ENCODE measurements at places on chromosomes 2 and 18.
A peak's percentile ranks its signal among the peaks of the same experiment; 100 is the strongest.

GRCh38 chr2:222423632-222424275 lies 589 bp upstream of the SGPP2 start:
- DNase-seq, result peak; percentile 32

- no peak for DNase-seq
These were observed 1.6 kb upstream of the ATP9B start for GRCh38 chr18:79067611-79068010.

DNA sequence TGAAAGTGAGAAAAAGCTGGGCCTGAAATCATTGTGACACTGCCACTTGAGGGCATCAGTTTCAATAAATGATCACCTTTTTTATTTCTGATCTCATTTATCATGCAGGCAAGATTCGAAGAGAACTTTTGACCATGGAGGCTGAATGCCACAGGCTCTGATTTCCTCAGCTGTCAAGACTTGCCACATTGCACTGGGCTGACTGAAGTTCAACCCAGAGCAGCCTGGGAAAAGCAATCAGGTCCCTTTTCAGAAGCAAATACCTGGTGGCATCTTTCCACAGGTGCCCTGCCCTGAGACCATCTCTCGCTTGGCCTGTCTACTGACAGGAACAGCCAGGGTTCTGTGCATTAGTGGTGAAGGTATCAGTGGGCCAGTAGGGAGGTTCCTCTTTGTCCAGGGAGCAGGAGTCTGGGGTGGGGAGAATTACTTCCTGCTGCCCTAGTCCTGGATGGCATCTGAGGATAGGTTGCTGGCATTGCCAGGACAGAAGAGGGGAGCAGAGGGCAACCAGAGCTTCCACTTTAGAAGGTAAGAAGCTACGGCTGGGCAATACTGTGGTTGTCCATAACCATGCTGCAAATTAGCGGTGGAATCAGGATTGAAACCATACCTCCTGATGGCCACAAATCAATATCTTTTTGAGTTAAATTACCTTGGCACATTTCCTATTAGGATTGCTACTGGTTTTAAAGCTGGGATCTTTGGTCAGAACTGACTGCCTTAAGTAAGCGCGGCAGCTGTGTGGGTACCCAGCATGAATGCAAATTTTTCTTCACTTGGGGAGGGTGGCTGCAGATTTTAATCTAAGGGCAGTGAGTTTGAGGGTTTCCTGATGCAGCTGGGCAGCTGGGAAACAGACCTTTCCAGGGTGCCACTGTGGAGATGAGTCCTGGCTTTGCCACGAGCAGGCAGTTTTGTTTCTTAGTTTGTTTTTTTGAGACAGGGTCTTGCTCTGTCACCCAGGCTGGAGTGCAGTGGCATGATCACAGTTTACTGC lies 394.5 kb downstream of the ALK start:
- no peak for DNase-seq

- no peak for DNase-seq
These were observed 250.9 kb downstream of the DCDC2C start for GRCh38 chr2:3954261-3954660.

DNA sequence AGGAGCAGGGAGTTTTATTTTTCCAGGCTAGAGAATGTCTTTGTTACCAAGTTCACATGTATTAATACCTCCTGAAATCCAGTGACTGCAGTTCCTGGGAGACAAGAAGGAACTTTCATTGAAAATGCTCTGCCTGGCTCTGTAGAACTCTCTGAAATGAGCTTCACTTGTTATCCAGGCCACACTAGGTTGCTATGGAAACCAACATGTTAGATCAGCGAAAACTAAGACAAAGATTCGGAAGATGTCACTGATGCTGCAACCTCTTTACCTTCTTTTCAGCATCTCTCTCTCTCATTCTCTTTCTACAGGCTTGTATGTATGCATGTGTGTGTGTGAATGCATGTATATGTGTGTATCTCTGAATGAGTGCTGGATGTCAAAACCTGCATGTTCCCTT lies 218.5 kb downstream of the TRIB2 start:
- no peak for DNase-seq

DNA sequence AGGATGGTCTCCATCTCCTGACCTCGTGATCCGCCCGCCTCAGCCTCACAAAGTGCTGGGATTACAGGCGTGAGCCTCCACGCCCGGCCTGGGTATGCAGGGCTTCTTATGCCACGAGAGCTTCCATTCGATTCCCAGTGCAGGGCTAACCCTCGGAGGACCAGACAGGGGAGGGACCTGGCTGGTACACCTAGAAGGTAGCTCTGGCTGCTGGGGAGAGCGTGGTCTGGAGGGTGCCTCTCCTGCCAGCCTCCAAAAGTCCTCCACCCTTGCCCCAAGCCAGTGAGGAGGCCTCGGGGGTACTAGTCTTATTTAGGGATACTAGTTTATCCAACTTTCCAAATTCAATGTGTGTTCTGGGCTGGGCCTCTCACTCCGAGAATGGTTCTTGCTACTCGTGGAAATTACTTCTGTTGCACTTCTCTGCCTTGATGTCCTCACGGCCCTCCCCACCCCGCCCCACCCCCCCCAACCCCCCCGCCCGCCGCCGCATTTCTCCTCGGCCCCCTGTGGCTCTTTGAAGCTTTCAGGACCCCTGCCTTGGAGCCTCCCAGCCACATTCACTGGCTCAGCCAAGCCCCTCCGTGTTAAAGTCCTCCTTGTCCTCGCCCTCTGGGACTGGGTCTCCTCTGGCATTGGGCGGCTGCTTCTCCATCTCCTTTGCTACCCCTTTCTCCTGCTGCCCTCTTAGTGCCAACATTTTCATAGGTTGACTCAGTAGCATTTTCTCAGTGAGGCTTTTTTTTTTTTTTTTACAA lies 143.0 kb upstream of the EPAS1 start:
- DNase-seq, result no peak

GRCh38 chr2:45833301-45833967 lies 182.0 kb downstream of the PRKCE start:
- no peak for DNase-seq
